Astrocyte of the spinal cord (primary cell): ENCODE measurements at places on chromosomes 6 and 20.

GRCh38 chr6:38064431-38064830, 244.9 kb downstream of the ZFAND3 start:
- DNase-seq = no peak

DNA sequence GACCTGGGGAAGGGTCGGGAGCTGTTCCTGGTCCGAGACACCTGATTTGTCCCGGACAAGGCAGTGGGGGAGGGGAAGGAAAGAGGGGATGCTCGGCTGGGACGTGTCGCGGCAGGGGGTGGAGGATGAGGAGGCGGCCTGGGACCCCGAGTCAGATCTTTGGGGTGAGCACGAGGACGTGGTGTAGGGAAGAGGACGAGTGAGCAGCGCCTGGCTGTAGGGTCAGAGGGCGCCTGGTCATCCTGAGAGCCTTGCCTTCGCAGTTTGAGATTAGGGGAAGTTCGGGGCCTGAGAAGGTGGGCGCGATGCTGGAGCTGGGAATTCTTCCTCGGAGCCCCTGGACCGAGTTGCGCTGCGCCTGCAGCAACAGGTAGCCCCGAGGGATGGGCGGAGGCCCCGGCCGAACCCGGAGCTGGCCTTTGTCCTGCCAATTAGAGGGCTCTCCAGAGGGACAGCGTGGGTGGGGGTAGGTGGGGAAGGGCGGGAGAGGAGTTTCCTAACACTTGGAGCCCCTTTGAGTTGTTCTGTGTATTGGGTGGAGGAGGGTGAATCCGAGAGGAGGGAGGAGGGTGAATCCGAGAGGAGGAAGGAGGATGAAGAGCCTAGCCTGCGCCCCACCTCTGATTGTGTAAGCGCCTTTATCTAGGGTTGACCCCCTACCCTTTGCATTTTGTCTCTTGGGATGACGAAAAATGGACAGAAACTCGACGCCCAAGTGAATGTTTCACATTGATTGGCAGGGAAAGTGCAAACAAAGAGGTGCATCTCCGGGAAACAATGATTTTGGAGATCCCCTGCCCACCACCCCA, 72.0 kb downstream of the SOX4 start:
- DNase-seq = no peak

DNA sequence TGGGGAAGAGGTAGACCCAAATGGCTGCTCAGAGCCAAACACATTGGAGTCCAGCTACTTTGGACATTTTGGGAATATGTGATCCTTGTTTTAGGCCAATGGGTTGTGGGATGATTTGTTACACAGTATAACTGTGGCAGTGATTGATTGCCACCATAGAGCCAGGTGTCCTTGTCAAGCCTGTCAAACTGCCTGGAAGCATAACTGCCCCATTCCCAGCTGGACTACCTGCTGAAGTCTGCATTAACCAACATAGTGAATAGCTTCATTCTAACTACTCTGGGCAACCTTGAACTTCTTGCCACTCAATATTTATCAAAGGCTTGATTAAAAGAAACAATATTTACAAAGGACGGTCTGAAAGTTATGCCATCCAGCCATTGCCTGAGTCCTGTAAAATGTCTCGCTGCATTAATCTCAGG, 164.7 kb downstream of the LINC00237 start:
- DNase-seq = no peak

GRCh38 chr20:2816583-2817340, 598 bp downstream of the TMEM239 start:
- DNase-seq = no peak
